Gastroesophageal sphincter (tissue), 4 donors: ENCODE measurements at places on chromosomes 3 and 15.
A peak's percentile ranks its signal among the peaks of the same experiment; 100 is the strongest.

GRCh38 chr3:12901623-12902045, 60.3 kb upstream of the RPL32 start:
- no peak overlapping the region for H3K27ac ChIP-seq
- H3K36me3 ChIP-seq = no peaks in the 10 kb centered on the region
- no peak for ATAC-seq
- no peak overlapping the region for H3K4me3 ChIP-seq
- no peaks in the 10 kb centered on the region for H3K27me3 ChIP-seq

- H3K4me3 ChIP-seq = no peak overlapping the region
- H3K4me1 ChIP-seq = no peaks in the 10 kb centered on the region
- no peaks in the 10 kb centered on the region for H3K36me3 ChIP-seq
- ATAC-seq = no peak
- no peak overlapping the region for H3K27ac ChIP-seq
- H3K27me3 ChIP-seq = no peaks in the 10 kb centered on the region
These were observed 88.0 kb downstream of the NUP210 start for GRCh38 chr3:13332158-13332557.

DNA sequence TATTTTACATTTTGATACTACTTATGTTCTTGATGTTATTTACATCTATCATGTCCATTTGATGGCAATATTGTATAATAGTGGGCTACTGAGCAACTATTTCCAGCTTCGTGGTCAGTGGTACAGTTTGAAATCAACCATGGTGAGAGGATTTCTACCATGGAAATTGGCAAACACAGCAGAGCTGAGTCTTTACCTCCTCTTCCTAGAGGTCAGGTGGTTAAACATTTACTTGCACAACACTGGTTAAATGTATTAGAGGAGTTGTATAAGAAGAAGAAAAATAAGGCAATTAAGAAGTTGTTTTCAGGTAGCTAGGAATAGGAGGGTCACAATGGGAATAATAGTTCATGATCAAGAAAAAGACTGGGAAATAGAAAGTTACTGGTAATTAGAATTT, 7.2 kb upstream of the PPM1L start:
- H3K27ac ChIP-seq = no peak overlapping the region
- no peaks in the 10 kb centered on the region for H3K4me1 ChIP-seq
- H3K4me3 ChIP-seq = no peak overlapping the region
- no peaks in the 10 kb centered on the region for H3K36me3 ChIP-seq

- peak; percentile 12 for ATAC-seq
- peaks cover 7% of the 10 kb centered on the region for H3K4me1 ChIP-seq
- H3K27me3 ChIP-seq = no peaks in the 10 kb centered on the region
- H3K4me3 ChIP-seq = peak overlapping the region; percentile 60
- H3K27ac ChIP-seq = peak overlapping the region; percentile 87
These were observed 638 bp downstream of the WDR5B start for GRCh38 chr3:122415104-122415744.

GRCh38 chr15:40006646-40007045, 32.3 kb downstream of the SRP14 start:
- H3K27ac ChIP-seq = no peak overlapping the region
- peaks cover 5% of the 10 kb centered on the region for H3K36me3 ChIP-seq
- H3K4me1 ChIP-seq = no peaks in the 10 kb centered on the region
- no peak for ATAC-seq

DNA sequence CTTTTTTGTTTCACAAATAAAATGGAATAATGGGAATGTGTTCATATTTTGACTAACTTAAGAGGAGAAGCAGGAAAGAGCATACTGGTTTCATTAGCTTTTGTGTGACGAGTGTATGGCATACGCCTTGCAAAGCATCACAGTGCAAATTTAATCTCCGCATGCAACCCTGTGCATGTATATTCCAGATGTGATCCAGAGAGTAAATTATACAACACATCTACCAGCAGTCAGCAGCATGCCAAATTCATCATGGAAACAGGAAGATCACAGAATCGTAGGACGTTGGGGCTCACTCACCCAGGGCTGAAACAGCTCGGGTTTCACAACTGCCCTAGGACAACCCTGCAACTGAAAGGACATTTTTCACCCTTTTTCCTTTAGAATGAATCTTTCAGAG, 53.4 kb downstream of the ADAMTS9 start:
- H3K27ac ChIP-seq = no peak overlapping the region
- no peaks in the 10 kb centered on the region for H3K27me3 ChIP-seq
- peaks cover 51% of the 10 kb centered on the region for H3K36me3 ChIP-seq
- H3K4me3 ChIP-seq = no peak overlapping the region
- H3K4me1 ChIP-seq = no peaks in the 10 kb centered on the region

GRCh38 chr3:12428126-12428525, 56.2 kb upstream of the TSEN2 start:
- no peaks in the 10 kb centered on the region for H3K36me3 ChIP-seq
- no peak for ATAC-seq
- H3K27ac ChIP-seq = no peak overlapping the region
- no peak overlapping the region for H3K4me3 ChIP-seq
- no peaks in the 10 kb centered on the region for H3K4me1 ChIP-seq
- peaks cover 18% of the 10 kb centered on the region for H3K27me3 ChIP-seq

DNA sequence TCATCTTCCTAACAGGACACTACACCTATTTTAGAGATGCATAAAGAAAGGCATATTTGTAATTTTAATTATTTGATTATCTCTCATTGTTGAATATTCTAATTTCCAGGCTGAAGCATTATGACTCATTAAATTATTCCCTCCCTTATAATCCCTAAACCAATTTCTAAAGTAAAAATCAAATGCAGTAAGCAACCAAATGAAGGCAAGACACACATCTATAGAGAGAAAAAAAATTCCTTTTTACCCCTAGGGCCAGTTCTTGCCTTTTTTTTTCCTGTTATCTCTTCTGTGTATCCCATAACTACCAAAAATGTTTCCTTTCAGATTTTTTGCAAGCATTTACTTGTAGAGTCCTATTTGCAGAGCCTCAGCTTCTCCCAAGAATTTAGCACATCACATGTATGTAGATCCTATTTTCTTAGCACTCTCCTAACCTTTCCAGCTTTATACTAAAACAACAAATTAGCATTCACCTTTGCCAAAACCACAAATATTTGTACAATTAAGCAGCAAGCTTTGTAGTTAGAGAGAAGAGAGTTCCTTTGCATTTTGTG, 177.9 kb downstream of the SATB1 start:
- H3K27me3 ChIP-seq = no peaks in the 10 kb centered on the region
- H3K4me1 ChIP-seq = no peaks in the 10 kb centered on the region
- no peaks in the 10 kb centered on the region for H3K36me3 ChIP-seq
- no peak overlapping the region for H3K27ac ChIP-seq
- H3K4me3 ChIP-seq = no peak overlapping the region

- no peak for ATAC-seq
- no peaks in the 10 kb centered on the region for H3K27me3 ChIP-seq
- no peak overlapping the region for H3K4me3 ChIP-seq
- H3K27ac ChIP-seq = no peak overlapping the region
- H3K4me1 ChIP-seq = peaks cover 27% of the 10 kb centered on the region
These were observed 29.7 kb downstream of the GLCE start for GRCh38 chr15:69190091-69190490.

DNA sequence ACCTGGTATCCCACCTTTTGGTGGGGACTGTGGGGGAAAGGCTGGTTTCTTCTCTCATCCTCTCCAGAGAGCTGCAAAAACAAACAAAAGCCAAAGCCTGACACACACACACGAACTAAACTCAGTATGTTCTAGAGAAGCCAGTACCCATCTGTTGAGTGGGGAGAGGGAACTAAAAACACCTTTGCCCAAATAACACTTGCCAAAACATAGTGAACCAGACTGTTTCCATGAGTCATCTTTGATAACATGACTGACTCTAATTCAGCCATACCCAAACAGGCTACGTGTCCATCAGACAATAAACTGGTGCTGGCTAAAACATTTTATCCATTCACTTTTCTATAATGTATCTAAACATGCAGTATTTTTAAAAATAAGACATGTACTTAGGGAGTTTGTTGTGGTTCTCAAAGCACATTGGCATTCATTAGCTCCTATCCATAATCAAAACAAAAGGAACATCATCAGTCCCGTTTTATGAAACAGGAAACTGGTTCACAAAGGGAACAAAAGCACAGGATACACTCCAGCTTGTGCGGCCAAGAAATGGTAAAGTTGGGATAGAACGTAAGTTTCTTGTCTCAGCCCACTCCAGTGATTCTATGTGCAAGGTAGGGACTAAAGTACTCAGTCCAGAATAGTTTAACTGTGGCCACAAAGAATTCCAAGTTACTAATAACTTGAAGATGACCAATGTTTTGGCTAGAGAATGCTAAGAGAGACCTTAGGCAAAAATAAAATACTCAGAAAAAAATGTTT, 16.1 kb downstream of the LYSMD2 start:
- H3K27ac ChIP-seq = no peak overlapping the region
- H3K4me3 ChIP-seq = no peak overlapping the region
- H3K4me1 ChIP-seq = peaks cover 3% of the 10 kb centered on the region
- no peak for ATAC-seq
- no peaks in the 10 kb centered on the region for H3K27me3 ChIP-seq
- H3K36me3 ChIP-seq = no peaks in the 10 kb centered on the region

- H3K4me3 ChIP-seq = no peak overlapping the region
- H3K36me3 ChIP-seq = peaks cover 36% of the 10 kb centered on the region
- ATAC-seq = no peak
- no peak overlapping the region for H3K27ac ChIP-seq
- no peaks in the 10 kb centered on the region for H3K4me1 ChIP-seq
These were observed 231.0 kb upstream of the ST8SIA2 start for GRCh38 chr15:92162657-92163056.

DNA sequence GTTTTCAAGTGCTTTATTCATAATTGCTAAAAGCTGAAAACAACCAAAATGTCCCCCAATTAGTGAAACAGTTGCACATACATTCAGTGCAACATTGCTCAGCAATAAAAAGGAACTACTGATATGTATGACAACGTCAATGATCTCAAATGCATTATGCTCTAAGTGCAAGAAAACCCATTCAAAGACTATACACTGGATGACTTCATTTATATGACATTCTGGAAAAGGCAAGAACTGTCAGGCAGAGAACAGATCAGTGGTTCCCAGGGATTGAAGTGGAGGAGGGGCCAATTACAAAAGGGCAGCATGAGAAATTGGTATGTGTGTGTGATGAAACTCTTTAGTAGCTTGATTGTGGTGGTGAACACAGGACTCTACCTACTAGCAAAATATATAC, 585.6 kb downstream of the TBL1XR1 start:
- H3K27me3 ChIP-seq = no peaks in the 10 kb centered on the region
- no peak overlapping the region for H3K27ac ChIP-seq
- H3K4me1 ChIP-seq = no peaks in the 10 kb centered on the region
- H3K36me3 ChIP-seq = no peaks in the 10 kb centered on the region

DNA sequence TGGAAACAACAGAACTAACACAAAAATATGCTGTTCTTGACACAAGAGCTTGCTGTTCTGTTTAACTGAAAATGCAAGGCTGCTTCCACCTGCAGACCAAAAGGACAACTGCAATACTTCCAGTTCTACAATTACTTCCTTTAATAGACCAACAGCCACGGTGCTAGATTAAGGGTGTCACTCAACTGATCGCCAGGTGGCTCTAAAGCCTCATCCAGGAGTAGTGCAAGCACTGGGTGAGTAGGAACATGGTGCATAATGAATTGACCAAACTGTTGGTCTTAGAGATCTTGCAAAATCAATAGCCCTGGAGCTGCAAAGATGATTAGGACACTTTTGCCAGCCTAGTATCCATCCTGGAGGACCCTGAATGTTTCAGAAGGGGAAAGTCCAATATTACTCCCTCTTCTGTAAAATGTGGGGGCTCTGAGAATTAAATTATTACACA, 3.6 kb upstream of the CLDN16 start:
- H3K4me1 ChIP-seq = no peaks in the 10 kb centered on the region
- no peaks in the 10 kb centered on the region for H3K27me3 ChIP-seq
- H3K27ac ChIP-seq = no peak overlapping the region
- H3K36me3 ChIP-seq = no peaks in the 10 kb centered on the region
- H3K4me3 ChIP-seq = no peak overlapping the region

DNA sequence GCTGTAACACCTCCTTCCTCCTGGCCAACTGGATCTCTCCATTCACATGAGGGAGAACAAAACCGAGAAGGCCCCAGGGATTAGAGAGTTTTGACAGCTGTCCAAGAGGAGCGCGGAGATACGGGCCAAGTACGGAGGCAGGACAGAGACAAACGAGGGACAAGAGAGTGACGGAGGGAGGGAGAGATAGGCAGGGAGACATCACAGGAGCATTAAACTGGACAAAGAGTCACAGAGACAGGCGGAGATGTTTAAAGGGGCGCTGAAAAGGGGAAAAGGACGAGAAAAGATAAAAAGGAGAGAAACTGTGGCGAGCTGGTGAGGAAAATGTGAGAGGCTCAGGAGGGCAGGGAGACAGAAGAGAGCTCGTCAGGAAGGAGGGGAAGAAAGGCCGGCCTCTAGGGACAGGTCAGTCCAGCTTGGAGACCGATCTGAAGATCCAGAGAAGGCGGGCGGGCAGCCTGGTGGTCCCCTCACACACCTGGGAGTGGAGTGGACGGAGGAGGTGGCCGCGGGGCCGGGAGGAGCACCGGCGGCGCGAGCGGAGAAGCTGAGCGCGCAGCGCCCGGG, 40.5 kb upstream of the ROPN1 start:
- peak overlapping the region; percentile 88 for H3K27ac ChIP-seq
- peaks cover 16% of the 10 kb centered on the region for H3K27me3 ChIP-seq
- no peaks in the 10 kb centered on the region for H3K4me1 ChIP-seq
- H3K36me3 ChIP-seq = no peaks in the 10 kb centered on the region
- peak overlapping the region; percentile 92 for H3K4me3 ChIP-seq

DNA sequence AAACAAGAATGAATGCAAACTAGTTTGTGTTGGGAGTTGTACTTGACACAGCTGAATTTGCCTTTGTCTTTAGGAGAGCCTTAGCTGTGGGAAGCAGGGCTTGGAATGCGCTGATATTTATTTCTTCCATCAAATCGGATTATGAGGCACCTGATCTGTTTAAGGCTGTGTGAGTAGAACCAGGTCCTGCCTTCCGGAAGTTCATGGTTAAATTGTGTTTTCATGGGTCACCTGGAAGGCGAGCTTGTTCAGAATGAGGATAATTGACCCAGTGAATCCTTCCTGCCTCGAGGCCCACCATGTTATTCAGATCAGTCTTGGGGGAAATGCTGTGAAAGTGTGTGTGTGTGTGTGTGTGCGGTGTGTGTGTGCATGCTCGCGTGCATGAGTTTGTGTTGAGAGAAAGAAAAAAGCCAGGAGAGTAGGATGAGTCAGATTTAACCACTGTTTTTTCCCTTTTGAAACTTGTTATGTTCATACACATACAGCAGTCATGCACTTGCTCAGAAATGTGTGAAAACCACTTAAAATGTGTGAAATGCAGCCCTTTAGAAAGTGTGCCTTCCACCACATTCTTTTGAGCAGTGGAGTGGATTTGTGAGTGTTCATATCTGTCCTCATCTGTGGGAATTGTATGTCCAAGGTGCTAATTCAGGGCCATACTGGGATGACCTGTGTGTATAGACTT, 36.7 kb downstream of the SMAD3 start:
- no peak for ATAC-seq
- H3K36me3 ChIP-seq = no peaks in the 10 kb centered on the region
- no peaks in the 10 kb centered on the region for H3K27me3 ChIP-seq
- peaks cover 52% of the 10 kb centered on the region for H3K4me1 ChIP-seq
- no peak overlapping the region for H3K4me3 ChIP-seq
- H3K27ac ChIP-seq = no peak overlapping the region
